ENCODE measurements at places on chromosomes 3 and 15.

GRCh38 chr3:180911876-180912303 is 580 bp upstream of the FXR1 start:
- DNase-seq, result no peak

GRCh38 chr3:71244826-71245488 is 338.6 kb downstream of the FOXP1 start:
- no peak for DNase-seq

GRCh38 chr15:69222002-69222474 is 61.6 kb downstream of the GLCE start:
- no peak for DNase-seq

- no peak for DNase-seq
Observed at GRCh38 chr3:71305231-71306206, 278.0 kb downstream of the FOXP1 start.

- DNase-seq, result no peak
Observed at GRCh38 chr15:62626903-62627302, 415.6 kb upstream of the TPM1 start.

DNA sequence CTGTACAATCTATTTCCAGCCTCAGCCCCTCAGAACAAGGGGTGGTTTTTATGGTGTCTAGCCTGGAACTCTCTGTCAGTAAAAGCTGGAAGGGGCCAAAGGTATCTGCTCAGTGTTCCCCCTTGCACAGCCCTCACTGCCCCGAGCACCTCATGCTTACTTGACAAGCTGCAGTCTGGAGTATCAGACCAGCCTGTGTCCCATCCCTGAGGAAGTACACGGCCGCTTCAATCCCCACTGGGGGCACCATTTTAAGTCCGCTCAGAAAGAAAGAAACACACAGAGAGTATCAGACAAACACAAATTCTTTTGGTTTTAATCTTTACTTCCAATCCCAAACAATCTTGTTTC is 32.4 kb downstream of the UMPS start:
- DNase-seq, result no peak

DNA sequence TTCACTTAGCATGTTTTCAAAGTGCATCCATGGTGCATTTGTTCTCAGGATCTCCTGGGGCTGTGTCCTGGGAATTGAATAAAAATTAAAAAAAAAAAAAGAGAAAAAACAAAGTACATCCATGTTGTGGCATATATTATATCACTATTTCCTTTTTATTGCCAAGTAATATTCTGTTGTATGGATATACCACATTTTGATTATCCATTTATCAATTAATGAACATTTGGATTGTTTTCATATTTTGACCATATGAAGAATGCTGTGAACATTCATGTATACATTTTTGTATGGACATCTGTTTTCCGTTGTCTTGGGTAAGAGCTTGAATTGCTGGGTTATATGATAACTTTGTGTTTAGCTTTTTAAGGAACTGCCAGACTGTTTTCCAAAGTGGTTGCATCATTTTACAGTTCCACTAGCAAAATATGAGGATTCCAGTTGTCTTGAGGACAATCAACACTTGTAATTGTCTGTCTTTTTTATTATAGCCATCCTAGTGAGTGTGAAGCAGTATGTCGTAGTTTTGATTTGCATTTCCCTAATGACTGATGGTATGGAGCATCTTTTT is 44.5 kb downstream of the CTDSPL2 start:
- DNase-seq, result no peak

DNA sequence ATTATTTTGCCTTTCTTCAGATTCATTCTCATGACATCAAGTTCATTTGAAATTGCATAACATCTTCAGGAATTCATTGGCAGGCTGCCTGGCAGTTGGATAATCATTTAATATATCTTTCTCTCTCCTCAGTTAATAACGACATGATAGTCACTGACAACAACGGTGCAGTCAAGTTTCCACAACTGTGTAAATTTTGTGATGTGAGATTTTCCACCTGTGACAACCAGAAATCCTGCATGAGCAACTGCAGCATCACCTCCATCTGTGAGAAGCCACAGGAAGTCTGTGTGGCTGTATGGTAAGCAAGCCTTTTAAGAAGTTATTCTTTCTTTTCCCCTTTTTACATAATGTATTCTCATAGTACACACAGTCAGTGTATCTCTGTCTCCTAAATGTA is 38.2 kb downstream of the TGFBR2 start:
- peak; percentile 43 for DNase-seq

- no peak for DNase-seq
Observed at GRCh38 chr15:27223179-27223578, 252.2 kb downstream of the GABRG3 start.

DNA sequence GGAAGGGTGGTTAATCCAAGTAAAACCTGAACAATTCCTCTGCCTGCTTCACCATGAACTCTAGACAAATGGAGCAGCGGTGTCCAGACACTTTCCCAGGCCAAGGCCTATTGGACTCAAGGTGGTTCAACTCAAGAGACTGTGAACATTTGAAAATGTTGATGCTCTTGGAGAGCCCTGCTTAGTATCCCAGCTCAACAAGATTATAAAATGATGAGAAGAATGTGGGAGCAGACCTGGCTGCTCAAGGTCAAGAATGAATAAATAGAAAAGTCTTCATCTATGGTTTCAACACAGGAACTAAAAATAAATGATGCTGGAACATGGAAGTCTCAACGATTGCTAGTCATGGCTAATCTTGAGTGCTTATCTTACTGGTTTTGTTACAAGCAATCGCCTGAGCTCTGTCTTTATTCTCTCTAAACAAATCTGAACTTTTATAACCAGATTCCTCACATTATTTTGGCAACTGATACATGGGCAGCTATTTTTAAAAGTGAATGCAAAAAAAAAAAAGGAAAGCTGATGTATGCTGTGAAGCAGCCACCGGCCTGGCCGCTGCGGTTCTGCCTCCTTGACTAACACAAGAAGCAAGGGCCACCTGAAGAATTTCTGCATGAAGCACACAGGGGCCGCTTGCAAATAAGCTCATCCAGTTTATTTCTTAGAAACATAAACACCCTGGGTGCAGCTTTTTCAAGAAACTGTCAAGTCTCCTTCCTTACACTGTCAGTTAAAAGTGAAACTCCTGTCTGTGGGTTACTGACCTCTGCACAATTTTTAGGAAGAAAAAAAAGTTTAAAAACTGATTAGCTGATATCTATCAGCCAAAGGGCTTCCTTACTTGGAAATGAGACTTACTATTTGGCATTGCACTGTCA is 120.1 kb upstream of the ARHGEF3 start:
- no peak for DNase-seq

All from activated T-cell treated with anti-CD3 and anti-CD28 coated beads for 4 hours (primary cell).